ENCODE measurements at places on chromosomes 13 and 19.
A peak's percentile ranks its signal among the peaks of the same experiment; 100 is the strongest.

DNA sequence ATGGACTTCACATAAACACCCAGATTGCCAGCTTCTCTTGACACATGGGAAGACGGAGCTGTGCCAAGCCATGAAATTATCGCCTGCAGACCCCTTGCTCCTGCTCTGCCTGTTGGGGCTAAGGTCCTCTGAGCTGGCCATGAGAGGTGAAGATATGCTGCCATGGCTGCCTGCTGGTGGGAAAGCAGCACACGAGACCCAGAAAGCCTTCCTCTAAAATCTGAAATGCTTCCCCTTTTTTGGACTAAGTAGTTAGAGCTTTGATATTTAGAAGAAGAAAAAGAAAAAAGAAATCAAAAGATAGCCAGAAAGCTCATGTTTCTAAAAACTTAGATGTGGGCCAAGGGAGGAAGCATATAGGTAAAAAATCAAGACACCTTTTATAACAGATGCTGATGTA lies 11.2 kb downstream of the WDFY2 start:
- no peak for DNase-seq

- DNase-seq, result no peak
Observed at GRCh38 chr13:37636701-37637100, 38.1 kb upstream of the POSTN start.

DNA sequence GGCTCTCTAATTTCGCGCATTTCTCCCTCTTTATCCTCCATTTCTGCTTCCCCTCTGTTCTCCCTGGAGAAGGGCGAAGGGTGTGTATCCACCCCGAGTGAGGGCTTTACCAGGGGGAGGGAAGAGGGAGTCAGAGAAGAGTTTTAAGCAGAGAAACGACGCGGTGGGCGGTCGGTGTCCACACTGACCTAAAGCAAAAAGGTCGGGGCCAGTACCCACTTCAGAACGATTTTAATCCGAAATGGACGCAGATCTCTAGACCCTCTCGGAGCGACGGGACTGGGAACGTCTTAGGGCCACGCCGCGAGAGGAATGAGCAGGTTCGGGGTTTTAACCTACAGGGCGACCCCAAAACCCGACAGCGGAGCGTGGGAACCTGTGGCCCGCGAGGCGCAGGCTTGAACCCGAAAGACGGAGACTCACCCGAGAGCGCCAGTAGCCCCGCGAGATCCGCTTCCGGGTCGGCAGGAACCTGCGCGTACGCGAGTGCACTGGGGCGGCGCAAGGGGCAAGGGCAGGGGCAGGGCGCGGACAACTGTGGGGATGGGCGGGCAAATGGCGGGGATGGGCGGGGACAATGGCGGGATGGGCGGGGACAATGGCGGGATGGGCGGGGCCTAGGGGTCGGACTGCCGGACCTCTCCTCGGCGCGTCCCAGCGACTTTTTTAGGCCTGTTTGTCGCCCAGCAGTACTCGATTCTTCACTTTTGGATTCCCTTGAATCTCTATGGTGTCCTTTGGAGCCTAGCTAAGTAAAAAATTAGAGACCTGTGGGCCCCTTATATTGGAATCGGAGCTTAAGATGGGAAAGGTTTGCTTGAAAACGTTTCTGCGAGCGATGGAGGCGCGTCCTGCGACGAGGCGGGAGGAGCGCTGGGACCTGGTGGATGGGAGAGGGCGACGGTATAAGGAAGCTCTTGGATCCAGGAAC lies at the start of gene ZNF677:
TSS of gene ZNF677 (minus strand) at position 463 of the 931 bp plus-strand sequence. CDS start 3,323 bp downstream, outside the sequence.
- DNase-seq, result peak; percentile 74

- DNase-seq, result peak; percentile 77
Observed at GRCh38 chr19:54231077-54231931, 8.5 kb upstream of the LILRB3 start.

- no peak for DNase-seq
Observed at GRCh38 chr13:31159306-31159705, 2.4 kb downstream of the HSPH1 start.

- DNase-seq, result no peak
Observed at GRCh38 chr13:114038211-114038613, 64.3 kb upstream of the C13orf46 start.

DNA sequence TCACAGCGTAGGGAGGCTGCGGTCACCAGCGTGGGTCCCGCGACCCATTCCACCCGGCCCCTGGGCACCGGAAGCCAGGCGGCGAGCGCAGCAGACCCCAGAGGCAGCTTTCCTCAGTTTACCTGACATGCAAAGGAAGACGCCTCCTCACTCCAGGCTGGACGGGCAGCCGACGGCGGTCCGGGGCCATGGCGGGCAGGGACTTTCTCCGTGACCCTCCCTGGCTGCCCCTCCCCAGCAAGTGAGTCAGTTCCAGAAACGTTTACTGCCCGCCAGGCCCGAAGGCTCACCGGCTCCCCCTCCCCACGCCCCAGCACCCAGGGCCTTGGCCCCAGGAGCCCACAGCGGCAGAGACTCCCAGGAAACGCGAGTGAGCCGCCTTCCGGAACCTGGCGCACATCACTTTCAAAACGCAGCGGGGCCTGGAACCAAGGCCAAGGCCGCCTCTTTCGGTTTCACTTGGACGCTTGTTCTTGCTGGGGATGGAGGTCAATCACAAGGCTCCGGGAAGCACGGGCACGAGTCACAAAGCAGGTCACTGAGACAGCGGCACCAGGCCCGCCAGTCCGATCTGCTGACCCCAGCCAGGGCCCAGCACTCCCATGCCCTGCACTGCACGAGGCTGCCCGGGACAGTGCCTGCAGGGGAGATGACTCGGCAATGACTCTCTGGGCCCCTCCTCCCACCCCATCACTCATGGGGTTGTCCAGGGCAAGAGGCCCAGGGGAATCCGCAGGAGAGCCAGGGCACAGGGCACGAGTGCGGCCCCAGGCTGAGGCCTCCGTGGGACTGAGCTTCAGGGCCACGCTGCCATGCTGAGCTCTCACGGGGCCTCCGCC lies 5.3 kb downstream of the SBNO2 start:
- DNase-seq, result no peak

GRCh38 chr13:42807241-42807640 lies 25.9 kb downstream of the FAM216B start:
- DNase-seq, result no peak

- no peak for DNase-seq
Observed at GRCh38 chr19:40006273-40006691, 9.4 kb downstream of the ZNF546 start.

Measured in CD4-positive, alpha-beta T cell (primary cell).